ENCODE measurements at places on chromosomes 16 and 17. TPM values are rescaled to one million over a fixed set of nuclear protein-coding genes. Genes with fewer than 3 reads are reported as not detected.

GRCh38 chr17:74182041-74182723 lies 21.3 kb upstream of the RPL38 start:
- H3K4me1 ChIP-seq: no peaks in the 10 kb centered on the region
- peaks cover 6% of the 10 kb centered on the region for H3K27me3 ChIP-seq
- H3K36me3 ChIP-seq: no peaks in the 10 kb centered on the region
- no peak overlapping the region for H3K27ac ChIP-seq
- DNase-seq: no peak

The TBC1D3L gene
- total RNA-seq: 22.5 TPM

DNA sequence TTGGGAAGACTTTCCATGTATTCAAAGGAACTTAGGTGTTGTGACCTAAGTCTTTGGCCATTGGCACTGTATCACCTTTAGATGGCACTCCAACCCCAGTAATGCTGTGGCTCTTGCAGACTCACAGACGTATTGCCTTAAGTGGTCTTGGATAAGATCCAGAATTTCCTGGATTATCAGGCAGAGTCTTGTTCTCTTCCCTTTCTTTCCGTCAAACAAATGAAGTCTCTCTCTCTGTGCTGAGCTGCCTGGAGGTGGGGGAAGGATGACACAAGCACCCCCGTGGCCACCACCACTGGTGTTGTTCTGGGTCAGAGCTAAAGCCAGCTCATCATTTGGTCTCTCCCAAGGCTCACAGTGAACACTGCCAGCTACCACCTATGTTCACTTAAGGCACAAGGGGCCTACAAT lies 789.9 kb upstream of the KIF2B start:
- no peak overlapping the region for H3K4me3 ChIP-seq
- no peaks in the 10 kb centered on the region for H3K36me3 ChIP-seq
- no peak for DNase-seq
- H3K4me1 ChIP-seq: no peaks in the 10 kb centered on the region
- H3K27ac ChIP-seq: no peak overlapping the region
- no peaks in the 10 kb centered on the region for H3K27me3 ChIP-seq

The MPV17L gene
- 0.09 TPM for total RNA-seq

DNA sequence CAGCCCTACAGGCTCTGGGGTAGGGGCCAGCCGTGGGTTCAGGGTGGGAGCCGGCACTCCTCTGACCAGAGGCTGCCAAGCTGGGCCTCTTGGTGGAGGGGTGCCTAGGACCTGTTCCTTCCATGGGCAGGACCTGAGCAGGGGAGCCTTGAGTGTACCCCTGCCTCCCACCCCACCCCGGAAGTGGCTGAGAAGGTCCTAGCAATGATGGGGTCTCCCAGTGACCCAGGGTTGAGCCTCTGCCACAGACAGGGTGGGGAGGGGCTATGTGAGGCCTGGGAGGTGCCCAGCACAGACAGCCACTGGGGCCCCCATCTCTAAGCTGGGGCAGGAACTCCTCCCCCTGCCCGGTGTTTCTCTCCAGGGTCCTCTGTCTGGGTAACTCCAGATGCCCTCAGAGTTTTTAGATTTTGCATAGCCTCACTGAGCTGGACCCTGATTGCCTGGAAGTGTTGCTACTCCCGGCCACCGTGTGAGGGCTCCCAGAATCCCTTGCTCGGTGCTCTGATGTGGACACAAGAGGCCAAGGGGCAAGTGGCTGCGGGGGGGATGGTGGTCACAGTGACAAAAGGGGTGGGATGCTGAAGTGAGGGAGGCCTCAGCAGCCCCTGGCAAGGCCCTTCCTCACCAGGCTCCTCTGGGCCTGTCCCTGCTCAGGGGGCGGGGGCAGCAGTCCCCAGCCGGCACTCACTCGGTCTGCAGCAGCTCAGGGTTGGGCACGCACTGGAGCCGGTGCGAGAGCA lies 6.4 kb upstream of the MTSS2 start:
- no peak for DNase-seq
- no peak overlapping the region for H3K4me3 ChIP-seq
- no peak overlapping the region for H3K27ac ChIP-seq
- H3K4me1 ChIP-seq: peaks cover 12% of the 10 kb centered on the region

DNA sequence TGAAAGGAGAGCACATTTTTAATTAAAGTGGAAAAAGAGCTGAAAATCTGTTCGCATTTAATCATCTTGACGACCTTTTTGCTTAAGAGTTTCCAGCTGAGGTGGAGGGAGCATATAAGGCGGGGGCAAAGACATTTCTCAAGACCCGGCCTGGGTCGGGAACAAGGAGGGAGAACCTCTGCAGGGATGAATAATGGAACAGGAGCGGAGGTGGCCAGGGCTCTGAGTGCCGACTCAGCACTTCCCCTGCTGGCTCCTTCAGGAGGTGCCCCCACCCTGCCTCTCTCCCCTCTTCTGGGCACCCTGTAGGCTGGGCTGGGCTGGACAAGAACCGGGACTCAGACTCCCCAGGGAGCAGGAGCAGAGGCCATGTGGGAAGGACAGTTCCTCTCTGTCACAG lies 7.9 kb upstream of the NGFR start:
- H3K27me3 ChIP-seq: peaks cover 52% of the 10 kb centered on the region
- no peak overlapping the region for H3K27ac ChIP-seq
- no peaks in the 10 kb centered on the region for H3K4me1 ChIP-seq

DNA sequence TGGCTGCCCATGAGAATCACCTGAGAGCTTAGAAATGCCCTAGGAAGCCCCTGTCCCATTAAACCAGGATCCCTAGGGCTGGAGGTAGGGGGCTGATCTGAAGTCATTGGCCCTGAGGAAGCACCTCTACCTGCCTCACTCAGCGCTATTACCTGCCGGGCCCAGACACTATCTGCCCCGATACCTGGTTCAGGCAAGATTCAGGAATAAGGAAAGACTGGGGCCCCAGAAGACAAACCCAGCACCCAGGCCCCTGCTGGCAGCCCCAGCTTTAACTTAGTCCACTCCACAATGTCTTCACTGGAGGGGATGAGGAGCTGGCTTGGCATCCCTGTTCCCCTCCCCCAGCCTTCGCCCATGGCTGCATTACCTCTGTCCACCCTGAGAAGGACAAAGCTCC lies 126.3 kb downstream of the GAS7 start:
- no peaks in the 10 kb centered on the region for H3K27me3 ChIP-seq
- no peak overlapping the region for H3K27ac ChIP-seq
- no peaks in the 10 kb centered on the region for H3K4me1 ChIP-seq

The SCN4A gene
- 0.14 TPM for total RNA-seq

DNA sequence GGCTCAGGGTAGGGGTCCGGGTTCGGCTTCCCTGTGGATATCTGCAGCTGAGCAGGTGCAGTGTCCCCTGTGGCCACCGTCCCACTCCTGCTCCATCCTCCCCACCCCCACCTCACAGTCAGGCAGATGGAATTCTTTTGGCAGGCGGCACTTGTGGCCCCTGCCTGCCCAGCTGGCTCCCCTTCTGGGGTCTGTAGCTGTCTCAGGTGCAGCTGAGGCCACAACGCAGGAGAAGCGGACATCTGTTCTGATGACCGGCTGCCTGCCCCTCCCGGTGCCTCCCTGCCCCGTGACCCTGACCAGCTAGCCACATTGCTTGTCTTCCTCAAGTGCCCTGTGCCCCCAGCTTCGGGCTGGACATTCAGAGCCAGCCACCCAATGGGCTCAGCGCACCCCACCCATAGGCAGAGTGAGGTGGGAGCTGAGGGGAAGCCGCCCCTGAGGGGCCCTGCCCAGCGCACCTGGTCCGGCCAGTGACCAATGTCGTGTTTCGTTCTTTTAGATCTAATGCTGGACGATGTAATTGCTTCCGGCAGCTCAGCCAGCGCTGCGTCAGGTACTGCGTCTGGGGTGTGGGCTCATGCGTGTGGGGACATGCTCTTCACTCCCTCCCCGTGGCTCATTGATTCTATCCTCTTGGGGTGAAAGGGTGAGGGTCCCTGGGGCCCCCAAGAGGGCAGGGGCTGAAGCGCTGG lies 25.2 kb upstream of the ABCC3 start:
- no peak overlapping the region for H3K4me3 ChIP-seq
- H3K27ac ChIP-seq: no peak overlapping the region
- no peak for DNase-seq
- H3K36me3 ChIP-seq: no peaks in the 10 kb centered on the region
- peaks cover 3% of the 10 kb centered on the region for H3K4me1 ChIP-seq
- peaks cover 13% of the 10 kb centered on the region for H3K27me3 ChIP-seq

- no peaks in the 10 kb centered on the region for H3K36me3 ChIP-seq
- no peak for DNase-seq
- no peak overlapping the region for H3K4me3 ChIP-seq
Measured at GRCh38 chr17:68602289-68602688, 1.1 kb upstream of the FAM20A start.

The RHOT2 gene
- 158 TPM for total RNA-seq

- no peak overlapping the region for H3K27ac ChIP-seq
- peaks cover 30% of the 10 kb centered on the region for H3K27me3 ChIP-seq
- no peak for DNase-seq
- H3K36me3 ChIP-seq: no peaks in the 10 kb centered on the region
- H3K4me3 ChIP-seq: no peak overlapping the region
- peaks cover 7% of the 10 kb centered on the region for H3K4me1 ChIP-seq
Measured at GRCh38 chr17:61508912-61509311, 56.7 kb downstream of the TBX4 start.

- no peaks in the 10 kb centered on the region for H3K36me3 ChIP-seq
- H3K27ac ChIP-seq: no peak overlapping the region
- H3K4me1 ChIP-seq: peaks cover 2% of the 10 kb centered on the region
- DNase-seq: no peak
- no peak overlapping the region for H3K4me3 ChIP-seq
- H3K27me3 ChIP-seq: peaks cover 17% of the 10 kb centered on the region
Measured at GRCh38 chr16:26651464-26651863, 415.3 kb upstream of the C16orf82 start.

DNA sequence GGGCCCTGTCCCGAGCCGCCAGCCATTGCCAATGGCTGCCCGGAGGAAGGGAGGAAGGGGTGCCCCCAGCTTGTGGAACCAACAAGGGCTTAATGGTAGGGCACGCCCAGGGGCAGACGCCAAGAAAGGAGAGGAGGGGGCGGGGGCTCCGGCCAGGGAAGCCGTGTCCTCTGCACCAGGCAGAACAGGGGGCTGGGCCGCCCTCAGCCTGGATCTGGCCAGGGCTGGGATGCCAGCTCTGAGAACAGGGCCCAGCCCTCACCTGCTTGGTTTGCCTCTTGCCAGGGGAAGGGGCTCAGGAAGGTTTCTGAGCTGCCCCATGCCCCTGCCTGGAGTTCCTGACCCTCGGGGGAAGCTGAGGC lies 35.8 kb upstream of the SLC38A10 start:
- H3K27me3 ChIP-seq: peaks cover 6% of the 10 kb centered on the region
- no peak overlapping the region for H3K4me3 ChIP-seq
- no peaks in the 10 kb centered on the region for H3K36me3 ChIP-seq
- no peaks in the 10 kb centered on the region for H3K4me1 ChIP-seq
- DNase-seq: no peak

The MED1 gene
- 63.7 TPM for total RNA-seq

The AATK gene
- total RNA-seq: 0.48 TPM

The ARHGAP23 gene
- total RNA-seq: 1.2 TPM

The PSMD3 gene
- 193 TPM for total RNA-seq

The MT1A gene
- total RNA-seq: 7.6 TPM

DNA sequence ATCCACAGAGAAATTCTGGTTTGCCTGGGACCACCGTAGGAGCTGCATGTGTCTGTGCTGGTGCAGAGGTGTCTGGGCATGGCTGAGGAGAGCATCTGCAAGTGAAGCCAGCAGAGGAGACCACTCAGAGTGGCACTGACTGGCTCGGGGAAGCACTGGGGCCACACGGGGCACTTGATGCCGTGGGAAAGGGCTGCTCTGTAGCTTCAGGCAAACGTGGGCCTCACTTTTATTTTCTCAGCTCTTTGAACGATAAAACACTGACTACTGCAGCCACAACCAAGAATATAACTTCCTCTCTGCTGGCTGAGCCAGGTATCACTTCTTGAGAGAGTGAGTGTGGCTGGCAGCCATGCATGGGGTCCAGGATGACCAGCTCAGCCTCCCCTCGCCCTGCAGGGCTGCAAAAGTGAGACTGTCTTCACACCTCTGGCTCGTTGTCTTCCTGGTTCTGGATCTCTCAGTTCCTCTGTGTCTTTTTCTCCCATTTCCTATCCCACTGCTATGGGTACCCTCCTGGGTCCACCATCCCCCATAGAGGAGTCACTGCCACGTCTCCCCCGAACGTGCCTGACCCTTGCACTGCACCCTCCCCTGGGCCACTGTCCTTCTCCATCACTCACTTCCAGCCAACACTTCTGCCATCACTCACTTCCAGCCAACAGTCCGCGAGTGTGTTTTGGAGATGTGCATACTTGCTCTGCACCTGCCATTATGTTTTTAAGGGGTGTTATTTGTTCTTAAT lies 201.4 kb upstream of the CHMP6 start:
- no peaks in the 10 kb centered on the region for H3K27me3 ChIP-seq
- peak; percentile 31 for DNase-seq
- peak overlapping the region; percentile 73 for H3K4me3 ChIP-seq
- peaks cover 74% of the 10 kb centered on the region for H3K4me1 ChIP-seq
- H3K36me3 ChIP-seq: peaks cover 64% of the 10 kb centered on the region

The KIF2B gene
- not detected for total RNA-seq

- H3K27ac ChIP-seq: no peak overlapping the region
- peaks cover 6% of the 10 kb centered on the region for H3K27me3 ChIP-seq
- H3K4me3 ChIP-seq: no peak overlapping the region
- DNase-seq: no peak
- H3K4me1 ChIP-seq: no peaks in the 10 kb centered on the region
Measured at GRCh38 chr16:50448522-50448921, 79.7 kb upstream of the BRD7 start.

The PERCC1 gene
- not detected for total RNA-seq

DNA sequence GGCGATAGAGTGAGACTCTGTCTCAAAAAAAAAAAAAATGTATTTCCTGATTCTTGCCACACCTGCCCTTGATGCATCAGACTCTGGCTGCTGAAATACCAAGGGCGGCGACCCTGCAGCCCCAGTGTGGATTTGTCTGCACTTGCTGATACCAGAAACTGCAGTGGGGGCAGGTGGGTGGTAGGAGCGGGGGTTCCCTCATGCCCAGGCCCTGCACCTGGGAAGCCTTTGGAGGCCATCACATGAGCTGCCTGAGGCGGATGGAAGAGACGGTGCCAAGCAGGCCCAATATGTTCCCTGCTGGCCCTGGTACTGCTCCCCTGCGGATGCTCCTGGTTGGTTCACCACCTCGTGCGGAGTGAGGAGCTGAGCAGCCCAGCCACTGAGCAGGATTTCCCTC lies 50.6 kb downstream of the MARF1 start:
- no peak overlapping the region for H3K4me3 ChIP-seq
- H3K27ac ChIP-seq: no peak overlapping the region
- H3K36me3 ChIP-seq: peaks cover 69% of the 10 kb centered on the region

The CCL17 gene
- 0.37 TPM for total RNA-seq

The FN3K gene
- total RNA-seq: 3.6 TPM

- DNase-seq: no peak
- H3K27ac ChIP-seq: no peak overlapping the region
- no peaks in the 10 kb centered on the region for H3K27me3 ChIP-seq
- H3K4me1 ChIP-seq: no peaks in the 10 kb centered on the region
- H3K4me3 ChIP-seq: no peak overlapping the region
Measured at GRCh38 chr16:10541366-10541765, 39.0 kb downstream of the EMP2 start.

DNA sequence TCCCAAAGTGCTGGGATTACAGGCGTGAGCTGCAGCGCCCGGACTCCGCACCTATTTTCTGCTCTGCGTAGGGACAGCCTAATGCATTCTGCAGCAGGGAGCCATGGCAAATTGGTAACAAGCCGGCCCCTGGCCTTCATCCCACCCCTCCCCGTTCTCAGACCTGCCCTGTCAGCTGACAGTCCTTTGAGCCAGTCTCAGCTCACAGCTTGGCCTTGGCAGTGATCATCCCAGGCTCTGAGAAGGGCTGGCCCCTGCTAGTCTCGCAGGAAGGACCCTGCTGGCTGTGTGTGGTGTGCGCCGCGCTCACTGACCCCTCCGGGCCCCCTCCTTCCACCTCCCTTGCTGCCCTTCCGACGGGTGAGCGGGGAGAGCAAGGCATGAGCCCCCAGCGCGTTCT lies 10.3 kb upstream of the NPTX1 start:
- H3K27ac ChIP-seq: no peak overlapping the region
- H3K27me3 ChIP-seq: peaks cover 31% of the 10 kb centered on the region
- H3K4me1 ChIP-seq: no peaks in the 10 kb centered on the region
- no peaks in the 10 kb centered on the region for H3K36me3 ChIP-seq
- no peak for DNase-seq

All from activated T-helper 2 cell treated with anti-CD3 and anti-CD28 coated beads, Interferon-gamma antibody, Interleukin-2, Interleukin-4, amounts not matched to agents 10 μg/mL and 5 μg/mL and 100 μg/mL, durations not matched to agents 14 hours and 24 hours and 36 hours (primary cell).